IMR-90 (cell line): ENCODE measurements at places on chromosomes 16 and 17. TPM values are rescaled to one million over a fixed set of nuclear protein-coding genes. Genes with fewer than 3 reads are reported as not detected.

DNA sequence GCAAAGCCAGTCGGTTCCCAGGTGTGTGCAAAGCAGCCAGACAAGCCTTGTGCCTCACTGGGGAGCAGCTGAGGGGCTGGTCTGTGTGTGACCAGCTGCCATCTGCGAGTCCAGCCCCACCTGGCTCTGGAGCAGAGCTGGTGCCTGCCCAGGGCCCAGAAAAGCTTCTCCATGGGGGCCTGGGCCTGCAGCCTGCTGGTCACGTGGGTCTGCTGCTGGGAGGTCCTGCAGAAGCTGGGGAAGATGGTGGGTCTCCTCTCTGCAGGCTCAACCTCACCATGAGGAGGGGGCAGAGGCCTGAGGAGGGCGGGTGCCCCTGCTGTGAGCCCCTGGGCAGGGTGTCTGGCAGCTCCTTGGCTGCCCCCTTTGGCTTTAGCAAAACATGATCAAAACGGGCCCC is 71.9 kb downstream of the ENGASE start:
- DNase-seq: no peak

DNA sequence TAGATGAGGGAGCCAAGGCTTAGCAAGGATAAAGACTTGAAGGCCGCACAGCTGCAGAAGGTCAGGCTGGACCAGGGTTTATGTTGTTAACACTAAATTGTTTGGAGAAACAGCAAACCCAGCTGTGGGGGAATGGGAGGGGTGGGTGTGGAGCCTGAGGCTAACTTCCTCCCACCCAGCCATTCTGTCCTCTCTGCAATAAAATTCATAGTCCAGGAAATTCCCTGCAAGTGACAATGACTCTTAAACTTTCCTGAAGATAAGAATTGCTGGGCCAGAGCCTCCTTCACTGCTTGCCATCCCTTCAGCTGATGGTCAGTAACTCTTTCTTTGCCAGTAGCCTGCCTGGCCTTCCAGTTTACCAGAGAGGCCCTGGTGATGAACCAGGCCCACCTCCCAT is 19.4 kb upstream of the ATP5MC1 start:
- peak; percentile 10 for DNase-seq

DNA sequence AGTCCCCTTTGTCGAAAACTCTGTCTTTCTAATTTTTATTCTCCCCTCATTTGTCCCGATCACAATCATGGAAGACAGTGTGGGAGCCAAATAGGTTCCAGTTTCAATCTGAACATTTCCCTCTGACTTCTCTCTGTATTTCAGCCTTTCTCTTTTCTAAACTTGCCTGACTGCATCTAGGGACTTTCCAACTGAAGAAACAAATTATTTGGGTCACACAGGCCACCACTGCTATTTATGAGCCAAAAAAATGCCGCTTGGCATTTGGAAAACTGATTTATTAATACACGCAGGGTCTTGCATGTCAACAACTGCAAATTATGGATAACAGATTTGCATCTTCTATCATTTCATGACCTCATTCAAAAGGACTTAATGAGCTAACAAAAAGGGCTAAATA is 55.2 kb upstream of the ELAC2 start:
- DNase-seq: no peak

Gene QRICH2
- 3.9 and 4.8 TPM in 2 replicates for total RNA-seq

Gene CPNE7
- total RNA-seq: 5.0 and 5.4 TPM in 2 replicates

DNA sequence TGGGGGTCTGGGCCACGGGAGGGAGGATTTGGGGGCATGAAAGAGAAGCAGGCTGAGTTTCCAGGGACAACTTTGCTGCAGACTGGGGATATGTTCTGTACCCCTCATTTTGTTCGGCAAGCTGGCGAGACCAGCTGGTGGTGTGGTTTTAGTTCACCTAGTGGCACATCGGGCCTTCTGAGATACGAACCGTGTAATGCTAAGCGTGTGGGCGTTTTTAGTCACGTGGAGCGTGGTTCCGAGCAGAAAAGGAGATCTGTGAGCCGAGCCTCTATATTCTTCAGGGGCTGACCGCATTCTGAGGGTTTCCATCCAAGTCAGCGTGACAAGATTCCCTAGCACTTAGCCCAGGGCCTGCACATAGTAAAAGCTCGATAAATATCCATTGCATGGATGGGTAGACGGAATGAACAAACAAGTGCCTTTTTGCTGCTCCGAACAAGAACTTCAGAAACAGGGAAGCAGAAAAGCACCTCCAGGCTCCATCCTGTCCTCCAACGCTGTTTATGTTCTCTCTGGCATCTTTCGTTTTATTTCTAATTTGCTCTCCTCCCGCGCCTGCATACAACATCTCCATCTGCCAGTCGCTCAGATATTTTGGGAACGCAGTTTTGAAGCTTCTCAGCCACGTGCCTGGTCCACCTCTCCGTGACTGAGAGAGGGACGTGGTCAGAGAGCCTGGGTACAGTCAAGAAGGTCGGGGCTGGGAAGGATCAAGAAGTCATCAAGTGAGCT is 5.8 kb downstream of the SYT17 start:
- no peak for DNase-seq

DNA sequence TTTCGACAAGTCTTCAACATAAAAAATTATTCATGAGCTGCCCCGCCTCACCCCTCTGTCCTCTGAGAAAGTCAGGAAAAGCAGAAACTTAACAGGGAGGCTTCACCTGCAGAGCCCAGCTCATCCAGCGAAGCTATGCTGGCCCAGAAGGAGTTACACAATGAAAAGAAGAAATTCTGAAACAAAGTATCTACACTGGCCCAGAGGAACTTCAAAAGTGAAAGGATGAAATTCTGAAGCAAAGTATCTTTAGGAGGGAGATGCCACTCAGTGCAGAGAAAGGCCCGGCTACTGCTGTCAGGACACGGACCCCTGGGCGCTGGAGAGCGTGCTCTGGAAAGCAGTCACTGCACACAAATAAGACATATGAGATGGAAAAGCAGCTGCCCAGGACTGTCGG is 1.6 kb downstream of the GALNS start:
- no peak for DNase-seq

- no peak for DNase-seq
Observed at GRCh38 chr17:43587647-43588046, 41.5 kb upstream of the ETV4 start.
